ENCODE measurements at places on chromosomes 1 and 21.
A peak's percentile ranks its signal among the peaks of the same experiment; 100 is the strongest.

DNA sequence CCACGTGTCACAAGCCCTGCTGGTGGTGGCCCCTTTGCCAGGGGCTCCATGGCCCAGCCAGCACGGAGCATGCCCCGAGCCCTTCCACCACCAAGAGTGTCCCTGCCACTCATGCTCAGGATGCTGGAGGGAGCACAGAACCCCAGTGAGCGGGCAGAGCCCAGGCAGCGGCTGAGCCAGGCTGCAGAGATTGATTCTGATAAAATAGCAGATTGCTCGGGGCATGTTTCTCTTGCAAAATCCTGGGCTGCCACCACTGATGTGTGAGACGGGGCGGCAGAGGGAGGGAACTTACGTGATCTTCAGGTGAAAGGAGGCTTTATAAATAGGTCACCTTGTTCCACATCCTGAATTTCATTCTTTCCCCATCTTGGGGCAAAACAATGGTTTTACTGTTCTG is 53.2 kb downstream of the SPSB1 start:
- no peak for DNase-seq

- no peak for DNase-seq
Observed at GRCh38 chr1:21337454-21337927, 47.2 kb upstream of the ECE1 start.

DNA sequence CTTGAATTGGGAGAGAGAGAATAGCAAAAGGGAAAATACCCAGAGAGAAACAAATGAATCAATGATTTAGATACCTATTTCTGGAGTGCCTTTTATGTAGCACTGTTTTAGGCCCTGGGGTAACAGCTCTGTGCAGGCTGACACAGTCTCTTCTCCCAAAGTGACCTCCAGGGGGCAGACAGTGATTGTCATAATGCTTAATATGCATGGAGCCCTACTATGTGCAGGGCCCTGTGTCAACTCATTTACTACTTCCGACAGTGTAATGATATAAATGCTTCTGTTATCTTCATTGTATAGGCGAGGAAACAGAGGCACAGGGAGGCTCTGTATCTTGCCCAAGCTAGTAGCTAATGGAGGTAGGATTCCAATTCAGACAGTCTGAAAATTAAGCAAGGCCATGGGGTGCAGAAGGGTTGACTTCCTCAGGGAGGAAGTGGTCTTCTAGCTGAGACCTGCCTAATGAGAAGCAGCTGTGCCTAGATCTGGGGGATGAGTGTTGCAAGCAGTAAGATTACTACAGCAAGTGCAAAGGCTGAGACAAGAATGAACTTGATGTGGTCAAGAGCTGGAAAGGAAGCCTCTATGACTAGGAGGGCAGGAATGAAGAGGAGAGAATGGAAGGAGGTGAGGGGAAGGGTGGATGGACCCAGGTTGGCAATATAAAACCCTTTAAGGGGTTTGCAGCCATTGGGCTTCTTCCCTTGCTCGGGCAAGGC is 16.2 kb upstream of the SERINC2 start:
- no peak for DNase-seq

DNA sequence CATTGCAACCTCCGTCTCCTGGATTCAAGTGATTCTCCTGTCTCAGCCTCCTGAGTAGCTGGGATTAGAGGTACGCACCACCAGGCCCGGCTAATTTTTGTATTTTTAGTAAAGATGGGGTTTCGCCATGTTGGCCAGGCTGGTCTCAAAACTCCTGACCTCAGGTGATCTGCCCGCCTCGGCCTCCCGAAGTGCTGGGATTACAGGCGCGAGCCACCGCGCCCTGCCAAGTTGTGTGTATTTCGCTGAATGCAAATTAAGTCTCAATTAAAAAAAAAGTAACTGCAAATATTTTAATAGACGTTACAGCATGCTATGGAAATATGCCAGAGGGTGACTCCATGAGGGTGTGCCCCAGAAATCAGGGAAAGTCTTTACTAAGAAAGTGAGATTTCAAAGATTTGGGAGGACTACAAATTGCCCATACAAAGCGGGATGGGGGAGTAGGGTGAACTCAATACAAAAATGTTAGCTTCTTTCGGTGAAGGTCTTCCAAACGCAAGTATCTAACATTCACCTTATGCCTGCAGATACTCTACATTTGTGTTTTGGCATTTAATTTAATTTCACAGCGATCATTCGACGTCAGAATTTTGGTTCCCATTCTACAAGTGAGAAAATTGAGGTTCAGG is 85.6 kb downstream of the NKAIN1 start:
- DNase-seq: no peak

- no peak for DNase-seq
Observed at GRCh38 chr1:180358649-180359048, 128.6 kb downstream of the LHX4 start.

GRCh38 chr1:241270016-241270415 is 87.0 kb downstream of the RGS7 start:
- DNase-seq: no peak

DNA sequence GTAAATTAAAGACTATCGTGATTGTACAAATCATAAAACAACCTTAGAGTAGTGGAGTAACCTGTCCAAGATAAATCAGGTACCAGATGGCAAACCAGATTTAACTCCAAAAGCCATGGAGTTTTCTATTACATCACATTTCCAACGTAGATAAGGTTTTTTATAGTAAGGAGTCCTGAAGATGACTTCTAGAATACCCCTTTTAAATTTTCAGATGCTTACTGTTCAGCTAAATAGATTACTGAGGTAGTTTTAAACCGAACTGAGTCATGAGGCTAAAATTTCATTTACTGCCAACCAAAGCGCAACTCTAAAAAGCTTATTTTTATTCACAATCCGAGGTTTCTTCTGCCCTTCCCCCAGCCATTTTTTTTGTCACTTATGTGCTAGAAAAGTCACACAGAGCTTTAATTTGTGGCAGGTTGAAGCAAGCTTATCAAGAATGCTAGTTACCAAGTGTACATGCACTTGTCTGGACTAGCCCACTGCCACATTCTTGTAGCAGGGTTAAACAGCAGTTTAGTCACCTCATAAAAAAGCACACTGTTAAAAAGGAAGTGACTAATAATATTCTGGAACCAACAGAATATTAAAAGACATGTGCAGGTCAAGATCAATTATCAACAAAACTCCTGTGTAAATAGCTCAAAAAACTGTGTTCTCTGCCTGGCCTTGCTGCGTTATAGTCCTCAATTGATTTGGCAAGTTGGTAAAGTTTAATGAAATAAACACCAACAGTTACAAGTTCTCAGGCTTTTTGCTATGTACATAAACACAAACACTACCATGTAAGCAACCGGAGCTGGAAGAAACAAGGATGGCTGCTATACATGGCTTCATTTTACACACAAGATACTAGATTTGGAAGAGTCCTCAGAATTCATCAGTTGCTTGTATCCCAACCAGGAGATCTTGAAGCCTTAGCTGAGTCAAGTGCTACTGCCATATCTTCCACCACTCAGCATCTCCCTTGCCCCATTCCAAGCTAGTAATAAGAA is 180.3 kb upstream of the DMRTA2 start:
- no peak for DNase-seq

GRCh38 chr1:24027838-24028468 is 47.8 kb upstream of the SRSF10 start:
- DNase-seq: no peak

- DNase-seq: no peak
Observed at GRCh38 chr1:6770751-6771440, 14.4 kb upstream of the CAMTA1 start.

GRCh38 chr1:212680680-212681389 is 18.8 kb downstream of the BATF3 start:
- DNase-seq: no peak

DNA sequence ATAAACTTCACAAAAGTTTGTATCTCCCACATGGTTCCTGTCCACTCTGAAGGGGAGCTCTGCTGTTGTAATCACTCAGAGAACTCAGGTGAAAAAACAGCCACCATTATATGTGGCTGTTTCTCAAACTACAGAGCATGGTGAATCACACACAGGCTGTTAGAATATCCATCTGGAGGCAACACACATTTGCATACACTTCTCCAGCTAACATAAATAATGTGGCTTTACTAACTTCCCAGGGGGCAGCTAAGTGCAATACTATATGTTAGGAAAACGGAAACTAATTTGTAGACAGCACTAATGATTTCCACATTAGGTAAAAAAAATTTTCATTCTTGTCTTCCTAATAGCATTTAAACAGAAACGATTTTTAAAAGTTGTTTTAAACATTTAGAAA is 49.3 kb downstream of the PTGFR start:
- no peak for DNase-seq

GRCh38 chr1:156117414-156118176 is 3.1 kb downstream of the LMNA start:
- DNase-seq: no peak

GRCh38 chr1:53336146-53336545 is 8.3 kb upstream of the LRP8 start:
- peak; percentile 9 for DNase-seq

- DNase-seq: no peak
Observed at GRCh38 chr21:15029077-15029476, 35.7 kb downstream of the NRIP1 start.

DNA sequence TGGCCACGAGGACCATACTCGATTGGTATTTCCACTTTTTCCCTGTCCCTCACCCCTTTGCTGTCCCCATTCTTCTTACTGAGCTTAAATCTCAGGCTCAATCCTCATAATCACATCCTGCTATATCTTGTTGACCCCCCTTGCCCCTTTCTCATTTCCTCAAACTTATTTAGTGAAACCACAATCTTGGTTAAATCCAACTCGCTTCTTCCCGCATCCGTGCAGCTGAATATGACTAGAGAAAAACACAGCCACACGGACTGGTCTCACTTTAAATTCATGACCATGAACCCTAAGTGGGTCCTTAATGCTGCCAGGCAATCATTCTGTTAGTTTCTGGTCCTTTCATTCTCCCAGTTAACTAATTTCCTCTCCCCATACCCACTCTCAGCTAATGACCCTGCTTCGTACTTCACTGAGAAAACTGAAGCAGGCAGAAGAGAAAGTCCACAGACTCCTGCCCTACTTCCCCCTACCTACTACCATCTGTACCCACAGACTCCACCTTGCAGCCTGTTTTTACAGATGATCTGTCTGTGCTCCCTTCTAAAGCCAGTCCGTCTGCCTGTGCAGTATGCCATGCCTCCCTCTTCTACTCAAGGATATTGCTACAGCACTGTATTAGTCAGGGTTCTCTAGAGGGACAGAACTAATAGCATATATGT is 96.8 kb upstream of the LMO4 start:
- no peak for DNase-seq

GRCh38 chr1:86933562-86934377 is 19.3 kb downstream of the HS2ST1 start:
- DNase-seq: no peak

GRCh38 chr1:205834751-205835150 is 15.2 kb downstream of the PM20D1 start:
- DNase-seq: no peak

- peak; percentile 65 for DNase-seq
Observed at GRCh38 chr1:36285443-36286101, 20.6 kb upstream of the SH3D21 start.

DNA sequence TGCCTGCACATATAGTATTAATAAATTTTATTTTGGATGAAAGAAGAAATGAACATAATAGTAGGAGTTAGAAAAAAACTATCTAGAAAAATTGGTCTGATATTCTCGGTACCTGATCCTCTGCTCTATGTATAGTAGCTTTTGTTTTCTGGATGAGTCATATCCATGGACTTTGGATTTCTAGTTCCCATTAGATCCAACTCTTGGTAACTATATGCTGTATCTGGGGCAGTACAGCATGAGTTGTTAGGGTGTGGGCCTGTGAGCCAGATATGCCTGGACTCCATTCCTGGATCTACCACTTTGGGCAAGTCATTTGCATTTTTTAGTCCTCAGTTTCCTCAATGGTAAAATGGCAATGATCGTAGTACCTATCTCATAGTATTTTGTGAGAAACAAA is 372.2 kb upstream of the PKN2 start:
- no peak for DNase-seq

Data from activated CD4-positive, alpha-beta memory T cell treated with anti-CD3 and anti-CD28 coated beads, Interleukin-2, amount 10 ng/mL, durations not matched to agents 7 days and 5 days (primary cell).